ENCODE measurements at places on chromosomes 1 and 21.

DNA sequence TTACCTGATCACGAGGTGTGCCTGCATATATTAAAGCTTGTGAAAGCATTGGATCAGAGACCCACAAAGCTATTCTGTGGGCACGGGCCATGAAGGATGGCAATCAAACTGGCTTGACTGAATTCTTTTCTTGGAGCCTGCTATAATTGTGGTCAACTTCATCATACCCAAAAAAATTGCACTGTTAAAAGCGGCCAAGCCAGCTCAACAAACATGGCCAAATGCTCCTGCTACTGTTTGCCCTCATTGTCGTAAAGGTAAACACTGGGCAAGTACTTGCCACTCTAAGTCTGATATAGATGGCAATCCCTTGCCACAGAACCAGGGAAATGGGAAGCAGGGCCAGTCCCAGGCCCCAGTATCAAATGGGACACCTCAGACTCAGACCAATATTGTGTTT is 6.6 kb upstream of the GSTM5 start:
- H3K27me3 ChIP-seq, result no peaks in the 10 kb centered on the region
- no peak for DNase-seq
- H3K27ac ChIP-seq, result no peak overlapping the region
- H3K36me3 ChIP-seq, result no peaks in the 10 kb centered on the region
- H3K4me1 ChIP-seq, result no peaks in the 10 kb centered on the region
- H3K4me3 ChIP-seq, result no peak overlapping the region

- H3K4me3 ChIP-seq, result no peak overlapping the region
- no peaks in the 10 kb centered on the region for H3K27me3 ChIP-seq
- no peaks in the 10 kb centered on the region for H3K4me1 ChIP-seq
- no peak for DNase-seq
- no peak overlapping the region for H3K27ac ChIP-seq
Measured at GRCh38 chr21:35128536-35128935, 79.4 kb upstream of the RUNX1 start.

DNA sequence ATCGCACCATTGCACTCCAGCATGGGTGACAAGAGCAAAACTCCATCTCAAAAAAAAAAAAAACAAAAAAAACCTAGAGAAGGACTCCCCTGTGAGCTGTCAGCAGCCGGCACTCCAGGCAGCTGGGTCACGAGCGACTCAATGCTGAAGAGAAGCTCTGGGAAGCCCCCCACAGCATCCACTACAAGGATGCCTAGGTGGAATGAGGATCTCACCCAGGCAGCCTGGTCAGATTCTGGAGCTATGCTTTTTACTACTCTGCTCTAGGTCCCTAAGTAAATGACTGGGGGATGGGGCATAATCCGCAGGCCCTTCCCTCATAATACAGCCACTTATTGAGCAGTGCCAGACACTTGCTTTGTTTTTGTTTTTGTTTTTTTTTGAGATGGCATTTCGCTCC is 6.6 kb downstream of the BMP8B start:
- no peak overlapping the region for H3K27ac ChIP-seq
- no peaks in the 10 kb centered on the region for H3K36me3 ChIP-seq
- no peak for DNase-seq
- no peaks in the 10 kb centered on the region for H3K27me3 ChIP-seq
- H3K4me1 ChIP-seq, result no peaks in the 10 kb centered on the region

GRCh38 chr1:116722016-116722838 is 32.0 kb upstream of the CD2 start:
- no peak overlapping the region for H3K4me3 ChIP-seq
- no peaks in the 10 kb centered on the region for H3K36me3 ChIP-seq
- peaks cover 19% of the 10 kb centered on the region for H3K4me1 ChIP-seq
- DNase-seq, result no peak
- H3K27ac ChIP-seq, result peak overlapping the region; percentile 77

GRCh38 chr1:114703242-114703641 is 7.9 kb upstream of the AMPD1 start:
- no peak overlapping the region for H3K27ac ChIP-seq
- peaks cover 7% of the 10 kb centered on the region for H3K36me3 ChIP-seq
- no peaks in the 10 kb centered on the region for H3K27me3 ChIP-seq
- no peak overlapping the region for H3K4me3 ChIP-seq
- H3K4me1 ChIP-seq, result no peaks in the 10 kb centered on the region

GRCh38 chr1:231799363-231799986 is 172.9 kb downstream of the DISC1 start:
- H3K4me3 ChIP-seq, result no peak overlapping the region
- no peaks in the 10 kb centered on the region for H3K4me1 ChIP-seq
- no peaks in the 10 kb centered on the region for H3K27me3 ChIP-seq
- no peaks in the 10 kb centered on the region for H3K36me3 ChIP-seq
- no peak overlapping the region for H3K27ac ChIP-seq
